ENCODE measurements at places on chromosomes 7 and 10.

- no peak for DNase-seq
Measured at GRCh38 chr10:8180360-8181109, 126.0 kb downstream of the GATA3 start.

DNA sequence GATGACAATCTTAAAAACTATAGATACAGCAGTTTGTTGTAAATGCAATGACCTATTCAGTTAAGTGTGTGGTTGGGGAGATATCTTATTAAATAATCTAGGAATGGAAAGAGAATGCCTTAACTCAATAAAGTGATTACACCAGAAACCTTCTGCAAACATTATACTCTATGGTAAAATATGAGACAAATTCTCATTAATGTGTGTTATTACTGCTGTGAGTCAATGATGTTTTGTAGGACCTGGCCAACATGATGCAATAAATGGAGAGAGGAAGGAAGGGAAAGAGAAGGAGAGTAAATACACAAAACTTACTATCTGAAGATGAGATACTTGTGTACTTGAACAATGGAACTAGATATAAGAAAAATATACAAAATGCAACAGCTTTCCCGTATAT lies 25.1 kb downstream of the MKX start:
- no peak for DNase-seq

- no peak for DNase-seq
Measured at GRCh38 chr7:140017034-140017433, 45.7 kb downstream of the PARP12 start.

GRCh38 chr10:62724465-62724864 lies 80.1 kb upstream of the ADO start:
- no peak for DNase-seq

DNA sequence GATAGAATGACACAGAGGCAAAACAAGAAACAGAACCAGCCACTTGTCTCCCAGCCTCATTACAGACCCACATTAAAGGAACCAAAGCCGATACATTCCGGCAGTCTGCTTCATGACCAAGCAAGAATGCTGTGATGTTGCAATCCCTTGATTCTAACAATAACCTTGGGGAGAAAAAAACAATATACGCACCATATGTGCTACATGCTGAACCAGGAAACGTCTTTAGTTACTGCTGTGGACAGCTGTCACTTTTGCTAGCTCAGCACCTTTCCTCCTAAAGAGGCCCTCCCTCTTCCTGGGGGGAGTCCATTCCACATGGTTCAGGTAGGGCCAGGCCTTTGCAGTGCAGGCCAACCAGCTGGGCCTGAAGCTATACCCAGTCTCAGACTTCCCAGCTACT lies 79.1 kb downstream of the PRTFDC1 start:
- no peak for DNase-seq

DNA sequence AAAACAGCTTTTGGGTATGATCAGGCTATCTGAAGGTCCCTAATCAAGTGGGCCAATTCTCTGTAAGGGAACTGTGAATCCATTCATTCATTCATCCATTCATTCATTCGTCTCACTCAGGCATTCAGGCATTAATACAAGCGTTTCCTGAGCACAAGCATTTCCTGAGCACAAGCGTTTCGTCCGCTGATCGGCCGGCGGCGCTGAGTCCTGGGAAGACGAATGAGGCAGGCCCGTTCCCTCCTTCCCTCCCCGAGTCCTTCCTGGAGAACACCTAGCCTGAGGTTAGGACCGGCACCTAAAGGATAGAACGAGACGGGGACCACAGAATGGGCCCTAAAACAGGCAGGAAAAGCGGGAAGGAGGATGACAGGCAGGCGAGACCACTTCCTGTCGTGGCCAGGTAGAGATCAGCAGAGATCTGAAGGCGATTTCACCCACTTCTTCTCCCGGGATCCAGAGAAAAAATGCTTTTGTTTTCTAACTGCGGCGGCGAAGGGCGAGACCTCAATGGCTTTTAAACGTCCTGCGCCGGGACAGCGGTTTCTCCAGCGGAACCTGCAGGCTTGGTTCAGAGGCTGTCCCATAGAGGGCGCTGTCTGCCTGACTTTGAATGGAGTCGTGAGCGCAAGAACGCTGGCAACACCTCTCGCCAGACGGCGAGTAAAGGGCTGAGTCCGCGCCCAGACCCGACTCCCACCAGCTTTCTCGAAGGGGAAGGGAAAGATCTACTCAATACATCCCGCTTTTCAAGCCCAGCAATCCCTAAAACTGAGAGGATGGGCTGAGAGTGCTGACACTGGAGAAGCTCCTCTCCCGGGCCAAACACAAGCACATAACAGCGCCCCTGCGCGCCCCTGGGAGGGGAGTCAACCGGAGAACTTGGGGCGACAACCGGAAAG lies 2.9 kb upstream of the HMX3 start:
- peak; percentile 90 for DNase-seq

DNA sequence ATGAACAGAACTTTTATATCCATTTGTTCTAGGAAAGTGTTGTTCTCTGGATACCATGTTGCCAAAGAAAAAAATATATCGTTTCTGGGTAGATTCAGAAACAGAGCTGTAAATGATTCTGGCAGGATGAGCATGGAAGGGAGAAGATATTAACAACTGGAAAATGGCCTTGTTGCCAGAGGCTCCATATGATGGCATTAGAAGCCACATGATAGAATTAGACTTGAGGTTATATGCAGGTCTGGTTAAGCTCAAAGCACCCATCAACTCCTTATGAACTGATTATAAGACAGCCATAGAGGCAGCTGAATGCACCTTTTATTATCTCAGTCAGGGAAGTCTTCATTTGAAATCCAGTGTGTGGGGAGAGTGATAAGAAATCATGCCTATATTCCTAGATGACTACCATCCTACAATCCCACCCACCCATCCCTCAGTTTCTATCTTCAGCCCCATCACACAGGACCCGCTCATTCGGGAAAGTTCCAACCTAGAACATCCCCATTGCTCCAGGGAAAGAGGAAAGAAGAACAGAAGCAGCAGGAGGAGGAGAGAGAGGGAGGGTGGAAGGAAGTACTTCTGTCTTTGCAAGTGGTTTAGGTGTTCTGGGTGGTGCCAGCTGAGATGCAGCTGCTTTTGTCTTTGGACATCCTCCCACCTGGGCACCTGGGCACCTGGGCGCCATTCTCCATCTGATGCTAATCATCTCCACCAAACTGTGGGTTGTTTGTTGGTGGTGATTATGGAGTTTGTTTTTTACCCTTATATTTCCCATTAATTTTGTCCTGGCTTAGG lies 25.5 kb upstream of the TRIL start:
- DNase-seq: no peak

- no peak for DNase-seq
Measured at GRCh38 chr10:85012305-85012704, 683.9 kb downstream of the CCSER2 start.

- DNase-seq: no peak
Measured at GRCh38 chr10:11004144-11005077, 13.3 kb upstream of the CELF2 start.

- no peak for DNase-seq
Measured at GRCh38 chr7:54394834-54395233, 147.3 kb upstream of the VSTM2A start.

- DNase-seq: no peak
Measured at GRCh38 chr7:41730161-41730560, 27.3 kb upstream of the INHBA start.

- DNase-seq: no peak
Measured at GRCh38 chr7:69833964-69834363, 235.7 kb downstream of the AUTS2 start.

DNA sequence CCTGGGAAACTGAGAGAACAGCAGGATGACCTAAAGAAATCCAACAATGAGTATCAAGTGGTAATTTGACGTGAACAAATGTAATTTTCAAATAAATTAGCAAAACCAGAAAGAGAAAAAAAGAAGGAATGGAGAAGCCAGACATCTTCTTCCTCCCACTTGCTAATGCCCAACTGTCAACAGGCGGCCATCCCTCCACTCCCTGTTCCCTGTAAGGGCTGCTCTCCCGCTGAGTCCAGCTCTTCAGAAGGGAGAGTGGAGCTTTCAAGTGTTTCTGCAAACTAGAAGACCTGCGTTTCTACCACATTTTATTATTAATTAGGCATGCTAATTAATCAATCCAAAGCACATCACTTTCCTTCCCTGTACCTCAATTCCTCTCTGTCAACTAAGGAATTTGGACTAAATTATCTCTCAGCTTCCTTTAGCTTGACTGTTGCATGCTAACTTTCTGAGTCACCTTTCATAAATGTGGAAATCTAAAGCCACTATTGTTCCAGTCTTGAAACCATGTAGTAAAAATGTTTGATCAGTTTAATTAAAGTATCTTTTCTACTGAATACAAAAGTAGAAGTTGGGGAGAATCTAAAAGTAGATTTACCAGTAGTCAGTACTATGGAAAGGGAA lies 48.4 kb upstream of the CUL1 start:
- no peak for DNase-seq

DNA sequence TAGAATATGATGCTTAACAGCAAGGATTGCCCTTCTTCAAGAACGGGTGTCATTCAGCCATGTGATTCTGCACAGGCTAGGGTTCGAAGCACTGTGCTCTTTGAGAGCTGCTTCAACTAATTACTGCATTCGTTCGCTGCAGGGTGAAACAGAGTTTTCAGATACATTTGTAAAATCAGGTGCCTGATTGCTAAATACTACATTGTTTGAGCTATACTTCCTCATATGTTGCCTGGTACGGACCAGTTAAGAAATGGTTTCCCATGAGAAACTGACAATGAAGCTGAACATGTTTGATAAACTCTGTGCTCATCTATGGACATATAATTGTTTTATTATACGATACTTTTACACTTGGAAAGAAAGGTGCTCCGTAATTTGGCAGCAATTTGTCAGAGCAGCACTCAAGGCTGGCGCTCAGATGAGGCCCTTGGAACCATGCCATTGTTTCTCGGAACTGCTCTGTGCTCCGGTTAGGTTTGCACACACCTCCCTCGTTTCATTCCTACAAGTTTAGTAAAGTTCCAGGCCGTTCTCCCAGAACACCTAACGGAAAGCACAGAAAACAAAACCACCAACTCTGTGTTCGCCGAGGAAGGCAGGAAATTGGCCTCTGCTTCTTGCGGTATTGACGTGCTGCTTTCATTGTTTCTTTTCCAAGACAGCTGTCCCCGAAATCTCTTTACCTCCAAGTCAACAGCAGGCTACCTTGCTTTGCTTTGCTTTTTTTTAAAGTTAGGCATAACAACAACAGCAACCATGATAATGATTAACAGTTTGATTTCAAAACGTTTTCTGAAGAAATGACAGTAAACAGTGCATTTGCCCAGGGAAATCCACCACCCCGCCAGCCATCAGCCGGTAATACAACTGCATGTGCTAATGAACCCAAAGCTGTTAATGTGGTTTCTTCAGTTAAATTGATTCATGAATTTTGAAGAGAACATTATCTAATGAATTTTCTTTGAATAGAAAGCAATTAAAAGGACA lies 206.9 kb downstream of the EBF3 start:
- no peak for DNase-seq

- no peak for DNase-seq
Measured at GRCh38 chr10:130137090-130137448, 878 bp downstream of the GLRX3 start.

- peak; percentile 49 for DNase-seq
Measured at GRCh38 chr7:2632733-2633537, 1.1 kb downstream of the TTYH3 start.

Data from CD4-positive, alpha-beta T cell treated with Interleukin-6 for 4 hours (primary cell).